ENCODE measurements at places on chromosomes 16 and 17. TPM values are rescaled to one million over a fixed set of nuclear protein-coding genes. Genes with fewer than 3 reads are reported as not detected.

The RNF222 gene
- not detected for total RNA-seq

The METTL23 gene
- total RNA-seq: 19.0 TPM

The ACSM2A gene
- total RNA-seq: not detected

The SOX9 gene
- total RNA-seq: 10.9 TPM

The KRTAP17-1 gene
- total RNA-seq: not detected

The SOX8 gene
- total RNA-seq: 1.0 TPM

The TMC8 gene
- total RNA-seq: 1.6 TPM

- DNase-seq: no peak
Measured at GRCh38 chr17:41781404-41782110, 5.0 kb downstream of the JUP start.

- DNase-seq: peak; percentile 41
Measured at GRCh38 chr17:50175035-50175807, 9.4 kb downstream of the SGCA start.

- DNase-seq: no peak
Measured at GRCh38 chr16:13630374-13630773, 289.6 kb upstream of the ERCC4 start.

- no peak for DNase-seq
Measured at GRCh38 chr16:58339452-58339981, 44.7 kb upstream of the PRSS54 start.

Measured in Right ventricle myocardium superior (tissue), 1 donor.